Caco-2 (cell line): ENCODE measurements at places on chromosomes 7 and 10.

- DNase-seq, result no peak
These were observed 104.2 kb downstream of the DNAJB6 start for GRCh38 chr7:157441023-157441399.

DNA sequence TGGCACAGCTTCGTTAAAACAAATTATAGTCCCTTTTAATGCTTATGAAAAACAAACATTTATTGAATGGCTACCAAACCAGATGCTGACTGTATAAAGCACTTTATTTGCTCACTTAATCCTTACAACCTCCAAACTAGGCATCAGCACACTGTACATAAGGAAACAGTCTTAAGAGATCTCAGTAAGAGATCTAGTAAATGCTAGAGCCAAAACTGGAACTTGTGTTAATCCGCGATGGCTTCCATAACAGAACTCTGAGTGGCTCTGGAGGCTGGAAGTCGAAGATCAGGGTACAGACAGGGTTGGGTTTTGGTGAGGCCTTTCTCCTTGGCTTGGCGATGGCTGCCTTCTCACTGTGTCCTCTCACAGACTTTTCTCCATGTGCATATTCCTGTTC, 27.0 kb downstream of the PDZD8 start:
- DNase-seq, result no peak

GRCh38 chr10:75029857-75030256, 81.6 kb upstream of the SAMD8 start:
- DNase-seq, result no peak

GRCh38 chr10:124125305-124126116, 32.1 kb upstream of the CHST15 start:
- no peak for DNase-seq

DNA sequence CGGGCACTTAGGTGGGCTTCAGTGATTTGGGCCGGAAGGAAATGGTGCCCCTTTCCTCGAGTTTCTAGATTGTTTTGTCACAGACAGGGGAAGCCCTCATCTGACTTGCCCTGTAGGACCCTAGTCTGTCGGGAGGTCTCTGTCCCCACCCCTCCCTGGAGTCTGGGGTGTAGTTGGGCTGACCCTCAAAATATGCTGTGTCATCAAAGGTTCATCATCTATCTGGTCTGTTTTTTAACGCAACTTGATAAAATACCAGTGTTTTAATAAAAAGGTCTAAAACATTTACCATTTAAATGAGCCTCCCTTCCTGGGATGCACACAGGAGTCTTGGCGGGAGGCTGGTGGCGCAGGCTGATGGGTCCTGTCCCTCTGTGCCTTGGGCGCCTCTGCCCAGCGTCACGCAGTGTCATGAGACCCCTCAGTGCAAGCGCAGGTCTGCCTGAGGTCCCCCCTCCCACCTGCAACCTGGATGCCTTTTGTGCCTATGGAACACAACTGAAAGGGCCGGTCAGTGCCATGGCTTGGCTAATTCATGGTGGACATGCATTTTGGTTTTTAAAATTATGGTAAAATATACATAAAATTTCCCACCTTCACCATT, 146.4 kb downstream of the MGMT start:
- DNase-seq, result no peak

DNA sequence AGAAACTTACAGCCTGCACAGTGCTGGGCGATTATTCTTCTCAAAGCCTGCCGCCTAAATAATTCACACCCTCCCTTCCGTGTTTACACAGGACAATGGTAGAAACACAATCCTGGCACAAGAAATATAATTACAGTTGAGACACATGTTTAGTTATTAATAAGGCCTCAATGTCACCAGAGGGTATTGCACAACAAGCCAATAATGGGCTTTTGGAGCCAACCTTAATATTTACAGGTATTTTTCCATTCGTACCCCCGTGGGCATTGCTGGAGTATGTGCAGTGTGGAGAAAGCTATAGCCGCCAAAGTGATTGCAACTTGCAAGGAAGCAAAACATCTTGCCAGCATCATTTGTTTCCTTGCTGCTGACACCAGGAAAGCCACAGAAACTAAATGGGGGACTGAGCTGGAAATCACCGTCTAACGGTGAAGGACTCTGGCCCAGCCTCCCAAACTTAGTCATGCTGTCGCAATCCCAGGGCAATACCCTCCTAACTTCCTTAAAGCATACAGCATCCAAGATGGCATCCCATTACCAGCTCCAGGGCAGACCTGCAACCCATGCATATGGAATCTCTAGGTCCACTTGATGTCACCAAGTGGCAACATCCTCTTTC, 8.6 kb downstream of the CALN1 start:
- no peak for DNase-seq

GRCh38 chr10:77016278-77016815, 621.3 kb downstream of the KCNMA1 start:
- no peak for DNase-seq

- no peak for DNase-seq
These were observed 23.8 kb downstream of the ZMIZ2 start for GRCh38 chr7:44772440-44772839.

GRCh38 chr7:1290026-1290678, 57.5 kb downstream of the UNCX start:
- DNase-seq, result no peak

DNA sequence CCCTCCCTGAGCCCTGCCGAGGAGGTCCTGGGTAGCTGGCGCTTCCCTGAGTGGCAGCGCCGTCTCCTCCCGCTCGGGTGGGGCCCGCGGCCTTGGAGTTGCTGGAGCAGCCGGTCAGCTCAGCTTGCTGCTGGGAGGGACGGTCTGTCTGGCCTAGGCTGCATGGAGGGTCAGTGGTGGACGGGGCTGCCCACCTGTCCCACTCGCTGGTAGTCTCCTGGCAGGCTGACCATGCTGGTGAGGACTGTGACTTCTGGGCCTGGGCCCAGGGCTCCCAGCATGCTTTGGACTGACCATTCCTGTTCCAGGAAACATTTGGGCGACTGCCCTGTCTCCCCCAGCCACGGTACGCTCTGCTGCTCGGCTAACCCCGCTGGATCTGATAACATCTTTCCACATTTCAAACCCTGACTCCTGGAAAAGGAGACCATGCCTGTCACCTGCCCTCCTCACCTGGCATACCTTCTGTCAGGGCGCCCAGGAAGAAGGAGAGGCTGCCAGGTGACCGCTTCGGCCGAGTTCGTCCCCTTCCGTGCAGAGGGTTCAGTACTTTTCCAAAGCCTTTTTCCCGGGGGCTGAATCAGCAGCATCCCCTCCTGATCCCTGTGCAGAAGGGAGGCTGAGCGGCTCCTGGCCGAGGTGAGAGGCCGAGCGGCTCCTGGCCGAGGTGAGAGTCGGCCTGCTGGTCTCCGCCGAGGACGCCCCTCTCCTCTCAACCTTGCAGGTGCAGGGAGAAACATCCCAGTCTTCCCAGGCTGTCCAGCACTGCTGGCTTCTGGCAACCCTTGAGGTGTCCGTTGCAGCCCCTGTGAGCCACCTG, 43.4 kb downstream of the FAM20C start:
- DNase-seq, result no peak

GRCh38 chr10:74637685-74638084, 188.7 kb upstream of the KAT6B start:
- no peak for DNase-seq

GRCh38 chr10:50387007-50387731, 135.9 kb upstream of the ASAH2 start:
- no peak for DNase-seq

DNA sequence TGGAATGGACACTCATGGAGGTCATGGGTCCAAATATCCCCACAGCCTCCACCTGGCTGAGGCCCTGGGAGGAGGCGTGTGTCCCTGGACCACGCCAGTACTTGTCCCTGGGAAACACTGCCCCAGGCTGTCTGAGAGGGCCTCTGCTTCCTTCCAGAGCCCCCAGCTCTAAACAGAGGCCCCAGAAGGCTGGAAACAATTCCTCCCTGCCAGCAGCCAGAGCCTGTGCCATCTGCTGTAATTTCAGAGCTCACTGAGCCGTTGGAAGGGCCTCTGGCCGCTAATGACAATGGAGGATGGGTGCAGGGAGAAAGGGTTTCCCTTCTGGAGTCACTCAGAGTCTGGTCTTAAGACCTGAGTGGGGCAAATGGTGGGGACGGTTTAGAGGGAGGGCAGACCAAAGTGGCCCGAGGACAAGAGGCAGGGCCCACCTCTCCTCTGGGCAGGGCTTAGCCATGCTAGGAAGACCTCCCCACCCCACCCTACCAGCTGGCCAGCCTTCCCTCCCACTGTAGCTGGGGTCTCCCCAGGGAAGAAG, 7.1 kb downstream of the CHAT start:
- DNase-seq, result no peak

DNA sequence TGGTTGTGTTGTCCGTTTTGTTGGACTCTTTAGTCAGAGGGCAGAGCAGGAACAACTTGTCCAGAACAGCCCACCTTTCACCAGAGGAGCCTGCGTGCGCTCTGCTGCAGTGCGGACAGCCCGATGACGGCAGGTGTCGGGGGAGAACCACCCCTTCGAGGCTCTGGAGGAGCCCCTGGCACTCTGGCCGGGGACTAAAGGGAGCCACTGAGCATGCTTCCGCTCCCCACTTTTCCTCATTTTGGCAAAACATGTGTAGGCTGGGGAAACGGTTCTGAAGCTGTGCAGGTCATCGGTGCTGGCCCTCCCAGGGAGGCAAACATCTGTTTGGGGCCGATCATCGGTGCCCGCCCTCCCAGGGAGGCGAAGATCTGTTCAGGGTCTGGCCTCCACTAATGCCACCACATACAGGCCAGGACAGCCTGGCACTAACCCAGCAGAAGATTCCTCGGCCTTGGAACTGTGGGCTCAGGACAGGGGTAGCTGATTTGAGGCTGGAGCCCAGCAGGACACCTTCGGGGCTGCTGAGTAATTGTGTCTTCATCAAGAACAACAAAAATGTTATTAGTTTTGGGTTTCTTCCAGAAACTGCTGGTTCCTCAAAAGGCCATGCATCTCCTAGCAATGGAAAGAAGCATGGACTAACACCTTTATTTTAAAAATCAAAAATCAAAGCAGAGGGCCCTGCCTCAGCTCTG, 124.4 kb upstream of the TCERG1L start:
- DNase-seq, result no peak

DNA sequence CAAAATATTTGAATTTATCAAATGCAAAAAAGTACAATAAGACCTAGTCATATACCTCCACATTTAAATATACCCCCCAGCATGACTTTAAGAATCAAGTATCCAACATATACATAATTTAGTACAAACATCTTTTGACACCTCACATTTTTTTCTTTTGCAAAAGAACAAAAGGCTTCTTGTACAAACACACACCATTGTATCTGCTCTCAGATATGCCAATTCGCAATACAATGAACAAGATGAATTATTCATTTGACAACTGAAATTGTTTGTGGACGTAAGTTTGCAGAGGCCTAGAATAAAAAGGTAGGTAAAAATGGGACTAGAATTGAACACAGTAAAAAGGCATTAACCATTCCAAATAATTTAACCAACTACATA, 154.4 kb downstream of the CACNA2D1 start:
- no peak for DNase-seq

GRCh38 chr10:85671530-85671929, 695.1 kb downstream of the GRID1 start:
- no peak for DNase-seq

- DNase-seq, result no peak
These were observed 774.5 kb upstream of the LRRTM3 start for GRCh38 chr10:66151346-66151745.
